ENCODE measurements at places on chromosomes 3 and 15.

GRCh38 chr3:11718637-11719405 lies 75.1 kb upstream of the VGLL4 start:
- peak; percentile 62 for DNase-seq

DNA sequence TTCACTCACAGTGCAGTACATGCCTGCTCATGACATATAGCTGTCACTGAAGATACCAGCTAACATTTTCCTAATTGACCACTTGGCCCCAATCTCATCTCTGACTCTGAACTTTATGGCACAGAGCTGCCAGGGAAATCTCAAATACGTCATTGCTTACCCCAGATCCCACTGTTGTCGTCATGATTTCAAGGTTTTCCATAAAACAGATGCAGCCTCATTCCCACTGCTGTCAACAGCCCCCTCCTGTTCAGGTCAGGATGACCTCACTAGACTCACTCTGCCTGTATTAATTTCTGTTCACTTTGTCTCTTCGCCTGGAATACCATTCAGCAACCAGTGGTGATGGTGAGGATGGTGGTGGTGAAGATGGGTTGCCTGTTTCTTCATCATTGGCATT lies 262.6 kb upstream of the TPM1 start:
- DNase-seq: no peak

DNA sequence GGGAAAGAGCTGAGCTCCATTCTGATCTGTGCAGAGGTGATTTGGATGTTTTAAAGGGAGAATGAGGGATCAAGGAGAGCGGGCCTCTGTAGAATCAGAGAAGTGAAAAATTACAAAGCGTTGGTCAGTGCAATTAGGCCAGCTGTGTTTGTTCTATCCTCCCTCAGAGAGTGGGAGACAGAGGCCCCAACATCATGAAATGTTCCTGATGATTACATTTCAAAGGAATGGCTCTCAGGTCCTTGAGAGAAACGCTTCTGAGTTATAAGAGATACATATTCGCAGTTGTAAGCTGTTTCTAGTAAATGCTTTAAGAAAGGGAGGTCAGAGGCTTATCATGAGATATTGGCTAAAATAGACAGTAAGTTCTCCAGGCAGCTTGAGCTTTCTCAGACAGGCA lies 15.7 kb upstream of the CAND2 start:
- DNase-seq: no peak

DNA sequence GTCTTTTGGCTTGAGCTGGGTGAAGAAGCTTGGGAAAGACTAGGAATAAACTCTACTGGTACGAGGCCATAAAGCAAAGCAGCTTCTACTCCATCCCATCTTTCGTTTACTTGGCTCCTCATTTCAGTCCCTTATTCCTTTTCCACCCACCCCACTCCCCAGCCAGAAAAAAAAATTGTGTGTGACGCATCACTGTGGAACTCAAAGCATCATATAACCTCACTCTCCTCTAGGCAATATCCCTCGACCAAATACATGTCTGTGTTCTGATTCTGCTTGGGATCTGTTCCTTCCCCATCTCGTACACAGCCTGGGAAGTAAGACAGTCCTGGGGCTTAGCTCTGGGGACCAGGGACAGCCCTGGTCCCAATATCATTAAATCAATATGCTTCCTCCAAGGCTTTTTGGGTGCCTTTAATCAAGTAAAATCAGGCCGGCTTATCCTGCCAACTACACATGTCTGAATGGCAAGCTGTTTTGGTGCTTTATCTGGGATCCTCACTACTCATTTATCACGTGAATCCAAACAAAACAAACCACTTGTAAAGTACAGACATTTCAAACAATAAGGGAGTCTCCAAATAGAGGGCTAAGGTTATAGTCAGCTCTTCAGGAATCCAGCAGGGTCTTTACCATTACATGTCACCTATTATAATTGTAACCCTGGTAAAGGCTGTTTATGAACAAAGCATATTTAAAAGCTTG lies 74.9 kb upstream of the ZBED2 start:
- DNase-seq: no peak

GRCh38 chr3:139107424-139108252 lies 62.9 kb upstream of the PRR23C start:
- no peak for DNase-seq

- no peak for DNase-seq
Observed at GRCh38 chr15:63872759-63873510, 39.2 kb upstream of the HERC1 start.

DNA sequence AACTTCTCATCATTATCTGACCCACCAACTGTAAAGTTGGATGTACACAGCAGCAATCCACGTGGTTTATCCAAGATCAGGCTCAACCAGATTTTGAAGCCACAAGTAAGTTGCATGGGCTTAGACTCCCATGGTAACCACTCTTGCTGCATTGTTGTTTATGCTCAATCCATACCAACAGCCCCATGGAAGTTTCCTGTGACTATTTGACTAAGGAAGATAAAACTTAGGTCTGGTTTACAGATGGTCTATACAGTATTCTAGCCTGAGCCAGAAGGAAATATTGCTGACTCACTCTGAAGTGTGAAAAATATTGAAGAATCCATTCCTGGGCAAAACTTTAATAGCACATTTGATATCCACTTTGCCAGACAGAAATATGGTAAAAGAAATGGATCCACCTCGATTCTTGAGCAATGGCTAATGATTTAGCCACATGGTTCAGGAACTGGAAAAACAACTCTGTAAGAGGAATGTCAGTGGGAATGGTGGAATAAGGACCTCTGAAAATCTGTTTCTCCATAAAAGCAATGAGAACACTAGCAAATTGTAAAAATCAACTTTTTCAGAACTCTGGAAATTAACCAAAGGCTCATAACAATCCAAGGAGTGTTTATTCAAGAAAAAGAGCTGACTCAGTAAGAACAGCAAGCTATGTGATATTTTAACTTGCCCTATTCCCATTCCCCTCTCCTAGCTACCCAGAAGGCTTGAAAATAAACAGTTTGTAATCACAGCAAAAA lies 162.9 kb upstream of the STT3B start:
- no peak for DNase-seq

DNA sequence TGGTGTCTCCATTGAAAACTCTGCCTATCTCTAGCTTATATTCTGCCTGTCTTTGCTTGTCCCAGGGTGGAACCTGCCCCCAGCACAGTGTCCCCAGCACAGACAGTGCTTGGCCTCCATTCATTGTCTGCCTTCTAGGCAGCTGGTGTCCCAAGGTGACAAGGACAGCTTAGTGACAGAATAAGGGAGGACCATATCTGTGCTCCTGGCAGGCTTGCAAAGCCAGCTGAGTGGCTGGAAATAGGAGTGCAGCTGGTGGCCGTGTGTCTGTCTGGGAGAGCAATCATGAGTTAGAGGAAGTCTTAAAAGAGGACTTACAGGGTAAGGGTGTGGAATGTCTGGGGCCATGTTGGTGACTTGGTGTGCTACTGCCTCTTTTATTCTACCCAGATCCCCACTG lies 33.4 kb downstream of the SCN5A start:
- no peak for DNase-seq

- DNase-seq: no peak
Observed at GRCh38 chr3:53242642-53243041, 13.2 kb downstream of the TKT start.

DNA sequence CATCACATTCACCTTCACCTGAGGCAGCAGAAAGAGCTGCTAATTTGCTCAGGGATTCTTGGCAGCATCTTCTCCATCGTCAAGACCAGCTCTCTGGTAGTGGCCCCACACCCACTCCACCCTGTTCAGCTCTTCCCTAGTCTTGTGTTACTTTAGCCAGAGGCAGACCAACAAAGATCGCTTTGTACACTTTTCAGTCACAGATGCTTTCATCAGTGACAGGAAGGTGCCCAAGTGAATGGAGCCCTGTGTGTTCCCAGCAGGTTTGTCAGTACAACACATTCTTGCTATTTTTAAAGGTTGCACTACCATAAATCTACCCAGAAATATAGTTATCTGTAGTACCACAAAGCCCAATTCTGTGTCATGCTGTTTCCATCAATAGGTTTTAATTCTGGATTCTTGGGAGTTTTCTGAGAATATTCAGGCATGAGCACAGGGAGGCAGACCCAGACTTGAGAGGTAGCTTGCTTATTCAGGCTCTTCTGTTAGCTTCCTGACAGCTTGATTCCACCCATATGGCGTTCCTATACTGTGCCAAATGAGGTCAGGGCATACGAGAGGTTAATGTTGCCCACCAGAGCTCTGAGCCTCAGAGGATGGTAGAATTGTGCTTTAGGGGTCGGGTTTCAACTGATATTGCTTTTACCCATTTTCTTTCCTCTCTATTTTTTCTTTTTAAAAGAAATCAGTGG lies 109.8 kb upstream of the MANF start:
- DNase-seq: no peak

DNA sequence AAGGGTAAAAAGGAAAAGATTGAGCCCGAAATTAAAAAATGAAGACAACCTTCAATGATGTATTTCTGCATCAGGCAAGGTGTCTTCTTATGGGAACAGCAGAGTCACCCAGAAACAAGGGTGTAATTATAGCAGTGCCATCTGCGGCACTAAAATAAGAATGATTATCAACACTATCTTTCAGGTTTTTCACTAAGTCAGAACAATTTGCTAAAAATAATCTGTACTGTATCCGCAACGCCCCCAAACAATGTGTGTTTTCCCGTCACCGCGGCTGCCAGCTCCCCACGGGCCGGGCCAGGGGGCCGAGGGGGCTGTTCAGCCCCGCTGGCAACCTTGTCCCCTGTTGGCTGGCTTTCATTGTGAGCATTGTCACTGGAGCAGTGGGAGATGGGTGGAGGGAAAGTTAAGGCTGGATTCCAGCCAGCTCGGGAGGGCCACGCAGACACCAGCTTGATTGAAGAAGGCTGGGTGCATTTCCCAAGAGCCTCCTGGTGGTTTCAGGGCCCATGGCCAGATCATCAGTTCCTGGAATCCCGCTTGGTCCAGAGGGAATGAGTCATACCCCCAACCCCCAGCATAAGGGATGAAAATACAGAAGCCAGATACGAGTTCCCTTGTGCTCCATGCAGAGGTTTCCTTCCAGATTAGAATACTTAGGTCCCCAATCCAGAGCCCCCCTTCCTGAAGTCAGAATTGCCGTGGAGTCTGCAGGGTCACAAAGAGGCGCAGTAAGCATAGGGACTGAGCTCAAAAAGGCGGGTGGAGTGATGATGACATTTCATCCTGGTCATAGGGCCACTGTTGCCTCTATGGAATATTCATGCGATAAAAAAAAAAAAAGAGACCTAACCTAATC lies 90.2 kb upstream of the KLF13 start:
- no peak for DNase-seq

GRCh38 chr15:99628374-99629001 lies 62.7 kb downstream of the MEF2A start:
- no peak for DNase-seq

DNA sequence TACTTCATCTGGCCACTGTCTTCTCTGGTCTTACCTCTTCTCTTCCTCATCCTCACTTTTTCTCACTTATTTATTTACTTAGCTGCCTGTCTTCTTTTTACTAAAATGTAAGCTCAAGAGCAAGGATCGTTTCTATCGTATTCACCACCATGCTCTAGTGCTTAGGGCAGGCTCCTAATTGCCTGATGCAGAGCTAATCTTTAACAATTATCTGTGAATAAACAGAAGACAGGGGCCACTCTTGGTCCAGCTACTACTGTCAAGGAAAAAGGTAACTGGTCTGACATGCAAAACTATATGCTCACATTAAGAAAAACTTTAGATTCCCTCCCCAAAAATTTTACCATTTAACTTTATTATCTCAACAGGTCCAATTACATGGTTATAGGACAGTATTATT lies 17.5 kb downstream of the PIK3R4 start:
- DNase-seq: no peak

DNA sequence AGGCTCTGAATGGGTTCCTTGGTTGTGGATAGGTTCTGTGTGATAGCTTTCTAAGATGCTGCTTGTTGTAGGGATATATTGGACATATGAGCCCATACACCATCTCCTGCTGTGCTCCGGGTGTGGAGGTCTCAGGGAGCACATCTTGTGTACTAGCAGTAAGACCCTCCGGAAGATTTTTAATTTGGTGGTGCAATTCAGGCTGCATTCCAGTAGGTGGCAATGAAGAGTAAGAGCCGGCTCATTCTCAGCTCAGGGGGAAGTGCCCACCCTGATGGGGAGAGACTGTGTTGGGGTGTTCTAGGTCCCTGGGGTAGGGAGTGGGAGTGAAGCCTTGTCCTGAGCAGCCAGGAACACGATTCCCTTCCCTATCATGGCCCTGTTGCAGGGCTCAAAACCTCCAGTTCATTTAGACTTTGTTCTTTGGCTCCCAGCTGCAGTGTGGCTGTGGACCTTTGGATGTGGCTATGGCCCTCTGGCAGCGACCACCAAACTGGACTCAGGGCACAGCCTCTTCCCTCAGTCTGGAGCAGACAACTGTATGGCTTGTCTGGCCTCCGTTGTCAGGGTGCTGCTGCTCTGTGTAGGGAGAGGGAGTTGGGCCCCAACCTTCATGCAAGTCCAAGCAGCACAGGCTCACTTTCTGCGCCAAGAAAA lies 104.7 kb downstream of the UNC13C start:
- DNase-seq: no peak

GRCh38 chr3:180977498-180977897 lies 12.0 kb downstream of the DNAJC19 start:
- no peak for DNase-seq

- no peak for DNase-seq
Observed at GRCh38 chr3:177601152-177601551, 403.9 kb upstream of the TBL1XR1 start.

GRCh38 chr3:44337248-44337785 lies 1.2 kb upstream of the TCAIM start:
- no peak for DNase-seq

DNA sequence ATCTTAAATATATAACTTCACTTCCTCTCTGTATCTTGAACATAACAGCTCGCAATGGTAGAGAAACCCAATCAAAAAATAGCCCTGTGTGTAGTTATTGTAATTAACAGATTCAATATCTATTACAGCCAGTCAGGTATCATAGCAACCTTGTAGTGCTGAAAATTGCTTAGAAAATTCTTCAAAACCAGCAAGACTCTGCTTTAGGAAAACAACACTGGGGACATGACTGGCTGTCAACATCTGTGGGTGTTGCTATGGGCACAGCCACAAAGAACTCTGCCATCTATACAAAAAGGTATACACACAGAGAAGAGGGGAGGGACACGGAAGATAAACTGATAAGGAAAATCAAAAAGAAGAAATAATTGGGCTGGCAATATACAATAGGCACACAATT lies 101.2 kb downstream of the WDR72 start:
- no peak for DNase-seq

GRCh38 chr3:30269751-30270445 lies 336.5 kb upstream of the TGFBR2 start:
- no peak for DNase-seq

- no peak for DNase-seq
Observed at GRCh38 chr3:40102182-40102581, 207.3 kb upstream of the EIF1B start.

- no peak for DNase-seq
Observed at GRCh38 chr3:114351123-114351821, 57.4 kb downstream of the TIGIT start.

GRCh38 chr3:61449327-61450040 lies 111.9 kb upstream of the PTPRG start:
- DNase-seq: no peak

Data from activated CD4-positive, alpha-beta T cell treated with anti-CD3 and anti-CD28 coated beads, Interleukin-2, amount 50 U/mL, for 48 hours (primary cell).